ENCODE measurements at places on chromosomes 3 and 15.

DNA sequence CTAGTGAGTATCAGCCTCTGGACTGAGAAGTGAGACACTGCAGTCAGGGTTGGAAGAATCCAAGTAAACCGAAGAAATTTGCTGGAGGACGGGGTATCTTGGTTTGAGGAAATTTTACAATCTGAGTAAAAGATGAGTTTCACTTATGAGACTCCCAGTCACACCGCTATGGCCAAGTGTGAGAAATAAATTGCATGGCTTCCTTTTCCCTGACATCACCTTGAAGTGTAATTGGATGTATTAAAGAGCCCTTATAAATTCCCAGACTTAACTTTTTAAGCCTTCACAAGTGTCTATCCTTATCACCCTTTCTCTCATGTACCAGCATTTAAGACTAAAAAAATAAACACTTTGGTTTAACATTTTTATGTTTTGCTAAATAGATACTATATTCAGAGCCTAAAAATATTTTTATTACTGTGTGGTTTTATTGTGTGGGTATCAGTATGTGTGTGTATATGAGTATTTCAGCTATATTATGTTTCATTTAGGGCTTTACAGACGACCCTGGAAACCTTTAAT, 23.8 kb downstream of the USP3 start:
- DNase-seq, result no peak

- no peak for DNase-seq
These were observed 409.6 kb upstream of the TBL1XR1 start for GRCh38 chr3:177606891-177607290.

GRCh38 chr3:9173445-9173844, 76.0 kb downstream of the SRGAP3 start:
- no peak for DNase-seq

- DNase-seq, result no peak
These were observed 194.7 kb upstream of the MME start for GRCh38 chr3:154885418-154885817.

GRCh38 chr3:160644491-160644890, 32.5 kb upstream of the ARL14 start:
- no peak for DNase-seq

GRCh38 chr3:126676919-126677705, 22.2 kb upstream of the TXNRD3 start:
- DNase-seq, result no peak

DNA sequence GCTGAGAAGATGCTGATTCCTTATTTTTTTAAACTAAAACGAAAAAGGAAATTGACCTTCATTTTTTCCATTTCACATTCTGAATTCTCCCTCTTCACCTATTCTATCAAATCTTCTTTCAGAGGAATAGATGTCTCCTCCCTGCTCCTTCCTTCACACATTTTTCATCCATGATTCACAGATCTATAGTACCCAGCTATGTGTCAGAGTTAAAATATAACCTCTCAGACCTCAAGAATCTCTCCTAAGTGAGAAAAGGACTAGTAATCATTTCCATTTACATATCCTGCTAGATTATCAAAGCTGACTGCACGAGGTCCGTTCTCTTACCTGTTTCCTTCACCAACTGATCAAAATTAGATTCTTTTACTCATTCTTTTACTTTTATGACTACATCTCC, 1297.6 kb upstream of the ALCAM start:
- no peak for DNase-seq

GRCh38 chr3:77323626-77324025, 283.7 kb downstream of the ROBO2 start:
- DNase-seq, result no peak

GRCh38 chr3:60571511-60571910, 679.7 kb downstream of the FHIT start:
- no peak for DNase-seq

GRCh38 chr15:97081666-97082226, 751.2 kb downstream of the NR2F2 start:
- DNase-seq, result no peak

DNA sequence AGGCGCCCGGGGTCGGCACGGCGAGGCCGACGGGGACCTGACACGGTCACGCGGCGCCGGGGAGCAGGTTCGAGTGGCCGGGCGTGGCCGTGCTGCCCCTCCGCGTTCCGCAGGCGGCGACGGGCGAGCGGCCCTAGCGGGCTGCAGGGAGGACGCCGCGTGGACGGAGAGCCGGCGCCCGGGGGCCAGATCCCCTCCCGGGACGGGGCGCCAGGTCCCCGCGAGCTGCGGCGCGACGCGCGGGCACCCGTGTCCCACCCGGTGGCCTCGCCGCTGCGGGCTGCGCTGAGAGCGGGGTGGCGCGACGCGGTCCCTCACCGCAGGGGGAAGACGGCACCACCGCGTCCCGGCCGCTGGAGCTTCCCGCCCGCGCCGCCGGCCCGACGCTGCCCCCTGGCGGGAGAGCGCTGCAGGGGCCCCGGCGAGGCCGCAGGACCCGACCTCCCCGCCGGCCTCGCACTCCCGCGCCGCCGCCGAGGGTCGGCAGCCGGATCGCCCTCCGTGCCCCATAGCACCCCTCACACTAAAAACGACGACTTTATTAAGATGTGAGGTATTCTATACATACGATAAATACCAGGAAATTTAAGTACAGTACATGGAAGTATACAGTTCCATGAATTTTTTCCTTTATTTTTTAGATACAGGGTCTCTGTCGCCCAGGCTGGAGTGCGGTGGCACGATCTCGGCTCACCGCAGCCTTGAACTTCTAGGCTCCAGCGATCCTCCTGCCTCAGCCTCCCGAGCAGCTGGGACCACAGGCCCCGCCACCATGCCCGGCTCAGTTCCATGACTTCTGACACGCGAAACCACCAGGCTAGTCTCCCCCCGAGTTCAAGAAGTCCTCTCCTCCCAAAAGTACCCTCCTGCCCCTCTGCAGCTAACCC, 1.3 kb upstream of the PIGZ start:
- peak; percentile 55 for DNase-seq

GRCh38 chr3:143287403-143287802, 167.8 kb downstream of the CHST2 start:
- DNase-seq, result no peak

GRCh38 chr3:64741341-64741740, 53.5 kb upstream of the ADAMTS9 start:
- no peak for DNase-seq

- no peak for DNase-seq
These were observed 2.5 kb downstream of the MAP3K13 start for GRCh38 chr3:185365291-185366073.

- DNase-seq, result no peak
These were observed 87.3 kb downstream of the TFG start for GRCh38 chr3:100796556-100796955.

DNA sequence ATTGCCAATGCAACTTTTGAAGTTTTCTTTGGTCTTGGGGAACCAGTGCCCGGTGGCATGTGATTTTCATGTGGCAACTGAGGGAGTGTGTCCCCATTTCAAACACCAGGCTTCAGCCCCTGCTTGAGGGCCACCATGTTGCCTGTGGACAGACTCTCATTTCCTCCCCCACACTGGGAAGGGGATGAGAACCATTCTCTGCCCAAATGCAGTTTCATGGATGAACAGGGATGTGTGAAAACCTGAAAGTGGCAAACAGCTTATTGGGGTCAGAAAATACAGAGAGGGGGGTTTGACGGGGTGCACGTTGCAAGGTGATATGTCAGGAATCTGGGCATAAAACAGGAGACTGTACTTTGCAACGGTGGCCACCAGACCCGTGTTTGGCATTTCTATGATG, 6.3 kb downstream of the FAM107A start:
- no peak for DNase-seq
